MM.1S (cell line): ENCODE measurements at places on chromosomes 6 and 20.

DNA sequence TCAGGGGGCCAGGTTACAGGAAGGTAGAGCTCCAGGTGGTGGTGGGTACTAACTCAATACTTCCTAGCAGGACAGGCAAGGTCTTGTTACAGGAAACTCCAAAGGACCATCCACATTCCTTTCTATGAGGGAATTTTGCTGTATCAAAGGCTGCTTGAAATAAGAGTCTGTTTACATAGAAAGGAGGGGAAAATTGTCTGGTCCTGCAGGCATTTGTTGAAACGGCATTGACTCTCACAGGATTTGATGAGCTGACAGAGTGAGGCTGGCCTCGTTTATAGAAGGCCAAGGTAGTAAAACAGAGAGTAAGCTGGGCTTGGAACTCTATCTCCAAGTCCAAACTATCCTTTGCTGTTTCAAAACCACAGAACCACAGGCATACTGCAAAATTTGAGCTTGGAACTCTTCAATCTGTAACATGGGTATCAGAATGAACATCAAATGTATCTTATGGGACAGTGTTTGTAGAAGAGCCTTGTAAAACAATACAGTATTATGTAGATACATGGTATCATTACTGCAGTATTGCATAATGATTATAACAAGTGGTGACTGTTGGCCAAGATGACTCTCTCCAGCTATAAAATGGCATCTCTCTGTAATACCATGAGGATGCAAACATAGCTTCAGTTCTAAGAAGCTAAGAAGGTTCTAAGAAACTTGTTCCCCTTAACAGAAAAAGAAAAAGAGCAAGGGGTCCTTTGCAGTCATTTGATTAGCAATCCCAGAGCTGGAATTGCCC is 61.5 kb downstream of the TRAM2 start:
- no peak overlapping the region for H3K4me3 ChIP-seq
- peaks cover 26% of the 10 kb centered on the region for H3K4me1 ChIP-seq
- peaks cover 47% of the 10 kb centered on the region for H3K36me3 ChIP-seq
- H3K27me3 ChIP-seq, result no peaks in the 10 kb centered on the region

- H3K4me3 ChIP-seq, result no peak overlapping the region
- no peak for DNase-seq
- no peaks in the 10 kb centered on the region for H3K4me1 ChIP-seq
- no peaks in the 10 kb centered on the region for H3K27me3 ChIP-seq
- no peak overlapping the region for H3K27ac ChIP-seq
Measured at GRCh38 chr6:41967312-41968287, 26.0 kb upstream of the CCND3 start.

DNA sequence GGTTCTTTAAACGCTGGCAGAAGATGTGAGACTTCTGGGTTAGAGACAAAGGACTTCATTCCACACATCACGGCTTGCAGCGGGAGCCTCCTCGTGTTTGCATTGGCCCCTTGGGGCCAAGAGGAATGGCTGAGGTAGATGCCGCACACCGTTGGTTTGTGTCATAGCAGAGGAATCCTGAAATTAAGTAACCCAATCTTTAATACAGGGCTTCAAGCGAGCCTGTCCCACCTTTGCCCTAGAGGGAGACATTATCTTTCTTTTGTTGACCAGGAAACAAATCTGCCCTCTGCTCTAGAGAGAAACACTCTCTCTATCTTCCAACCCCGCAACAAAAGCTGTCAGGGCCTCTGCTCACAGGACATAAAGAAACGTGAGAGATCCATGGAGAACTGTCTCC is 277.5 kb upstream of the ZFP64 start:
- no peak for DNase-seq
- no peaks in the 10 kb centered on the region for H3K27me3 ChIP-seq
- H3K27ac ChIP-seq, result no peak overlapping the region
- no peaks in the 10 kb centered on the region for H3K36me3 ChIP-seq
- no peaks in the 10 kb centered on the region for H3K4me1 ChIP-seq

DNA sequence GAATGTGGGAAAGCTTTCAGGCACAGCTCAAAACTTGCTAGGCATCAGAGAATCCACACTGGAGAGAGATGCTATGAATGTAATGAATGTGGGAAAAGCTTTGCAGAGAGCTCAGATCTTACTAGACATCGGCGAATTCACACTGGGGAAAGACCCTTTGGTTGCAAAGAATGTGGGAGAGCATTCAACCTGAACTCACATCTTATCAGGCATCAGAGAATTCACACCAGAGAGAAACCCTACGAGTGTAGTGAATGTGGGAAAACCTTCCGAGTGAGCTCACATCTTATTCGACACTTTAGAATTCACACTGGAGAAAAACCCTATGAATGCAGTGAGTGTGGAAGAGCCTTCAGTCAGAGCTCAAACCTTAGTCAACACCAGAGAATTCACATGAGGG is 8.7 kb downstream of the ZNF165 start:
- no peaks in the 10 kb centered on the region for H3K4me1 ChIP-seq
- H3K27me3 ChIP-seq, result no peaks in the 10 kb centered on the region
- DNase-seq, result no peak
- H3K27ac ChIP-seq, result no peak overlapping the region
- peaks cover 32% of the 10 kb centered on the region for H3K36me3 ChIP-seq

DNA sequence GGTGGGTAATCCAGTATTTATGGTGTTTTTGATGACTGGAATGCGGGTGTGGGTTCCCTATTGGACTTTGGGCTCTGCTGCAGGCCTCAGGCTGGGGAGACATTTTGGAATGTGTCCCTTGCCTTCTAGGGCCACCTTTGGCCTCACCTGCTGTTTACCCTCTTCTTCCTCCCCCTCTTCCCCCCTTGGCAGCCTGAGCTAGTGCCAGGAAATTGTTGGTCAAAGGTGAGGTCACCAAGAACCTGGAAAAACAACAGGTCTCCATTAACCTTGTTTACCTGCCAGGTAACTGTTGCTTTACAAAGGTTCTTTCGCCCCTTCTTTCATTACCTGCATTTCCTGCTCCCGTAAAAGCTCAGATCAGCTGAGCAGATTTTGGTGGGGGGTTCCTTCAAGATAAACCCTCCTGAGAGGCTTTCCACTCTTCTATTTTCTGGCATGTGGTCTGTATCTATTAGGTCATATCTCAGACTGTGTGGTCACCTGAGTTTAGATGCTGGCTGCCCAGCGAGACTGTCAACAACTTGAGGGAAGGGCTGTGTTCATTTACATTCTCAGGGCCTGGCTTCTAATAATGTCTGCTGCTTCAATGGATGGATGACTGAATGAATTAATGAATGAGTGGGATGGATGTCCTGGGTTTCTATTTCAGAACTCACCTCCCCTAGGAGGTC is 34.7 kb downstream of the VEGFA start:
- no peaks in the 10 kb centered on the region for H3K36me3 ChIP-seq
- H3K27ac ChIP-seq, result no peak overlapping the region
- no peak for DNase-seq
- no peak overlapping the region for H3K4me3 ChIP-seq
- H3K27me3 ChIP-seq, result no peaks in the 10 kb centered on the region

DNA sequence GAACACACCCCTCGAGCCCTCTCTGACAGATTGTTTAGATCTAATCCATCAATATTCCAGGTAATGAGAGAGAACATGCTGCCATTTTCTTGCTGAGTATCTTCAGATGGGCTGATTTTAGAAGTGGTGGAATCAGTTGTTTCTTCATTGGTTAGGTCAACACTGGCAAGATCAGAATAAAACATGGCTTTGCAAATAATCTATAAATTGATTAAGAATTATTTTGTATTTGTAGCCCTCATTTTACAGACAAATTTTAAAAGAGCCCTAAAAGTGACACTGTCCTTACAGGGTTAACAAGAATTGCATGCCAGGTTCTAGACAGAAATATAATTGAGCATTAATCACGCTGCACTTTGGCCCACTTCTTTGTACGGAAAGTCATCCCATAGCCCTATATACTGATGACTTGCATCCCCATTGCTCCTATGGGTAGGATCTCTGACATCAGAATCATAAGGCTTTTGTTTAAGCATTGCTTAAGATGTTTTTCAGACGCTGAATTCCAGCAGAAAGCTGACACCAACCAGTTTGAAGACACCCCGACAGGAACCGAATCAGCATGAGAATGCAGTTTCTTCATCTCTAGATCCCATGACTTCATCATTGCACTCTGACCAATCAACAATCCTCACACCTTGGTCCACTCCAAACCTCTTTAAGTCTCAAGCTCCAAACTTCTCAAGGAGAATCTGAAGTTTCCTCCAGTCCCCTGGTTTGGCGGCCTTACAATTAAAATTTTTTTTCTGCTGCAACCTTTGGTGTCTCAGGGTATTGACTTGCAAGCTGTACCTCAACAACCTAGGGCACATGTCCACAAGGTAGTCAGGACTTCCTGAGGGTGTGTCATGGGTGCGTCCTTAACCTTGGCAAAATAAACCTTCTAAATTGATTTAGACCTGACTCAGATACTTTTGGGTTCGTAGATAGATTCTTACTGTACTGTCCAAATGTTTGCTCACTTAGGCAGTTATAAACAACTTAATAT is 7.8 kb downstream of the TDP2 start:
- H3K27me3 ChIP-seq, result no peaks in the 10 kb centered on the region
- no peaks in the 10 kb centered on the region; the same call in 1 of the 2 replicates for H3K36me3 ChIP-seq
- DNase-seq, result no peak
- H3K4me1 ChIP-seq, result no peaks in the 10 kb centered on the region

DNA sequence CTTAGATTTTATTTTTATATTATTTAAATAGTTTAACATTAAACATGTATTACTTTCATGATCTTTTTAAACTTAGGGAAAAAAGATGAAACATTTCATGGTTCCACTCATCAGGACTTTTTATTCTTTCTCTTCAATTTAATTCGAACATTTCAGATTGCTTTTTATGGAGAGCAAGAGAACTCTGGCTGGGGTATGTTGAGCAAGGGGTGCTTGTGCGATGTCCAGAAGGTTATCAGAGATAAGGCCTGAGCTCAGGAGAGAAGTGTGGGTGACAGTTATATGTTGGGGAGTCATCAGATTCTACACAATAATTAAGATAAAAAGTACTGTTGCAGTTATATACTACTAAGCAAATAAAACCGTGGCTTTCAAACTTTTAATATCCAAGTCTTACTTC is 37.5 kb downstream of the FKBP5 start:
- H3K36me3 ChIP-seq, result no peaks in the 10 kb centered on the region
- no peak for DNase-seq
- H3K4me3 ChIP-seq, result no peak overlapping the region
- no peaks in the 10 kb centered on the region for H3K27me3 ChIP-seq

- DNase-seq, result no peak
- no peaks in the 10 kb centered on the region for H3K4me1 ChIP-seq
- H3K36me3 ChIP-seq, result no peaks in the 10 kb centered on the region
- no peaks in the 10 kb centered on the region for H3K27me3 ChIP-seq
- H3K27ac ChIP-seq, result no peak overlapping the region
Measured at GRCh38 chr20:19543101-19543500, 215.0 kb upstream of the RIN2 start.

GRCh38 chr6:16764188-16764950 is 3.1 kb upstream of the ATXN1 start:
- peak; percentile 31 for DNase-seq
- no peak overlapping the region for H3K27ac ChIP-seq
- H3K27me3 ChIP-seq, result no peaks in the 10 kb centered on the region
- H3K4me1 ChIP-seq, result peaks cover 28% of the 10 kb centered on the region
- H3K4me3 ChIP-seq, result no peak overlapping the region

DNA sequence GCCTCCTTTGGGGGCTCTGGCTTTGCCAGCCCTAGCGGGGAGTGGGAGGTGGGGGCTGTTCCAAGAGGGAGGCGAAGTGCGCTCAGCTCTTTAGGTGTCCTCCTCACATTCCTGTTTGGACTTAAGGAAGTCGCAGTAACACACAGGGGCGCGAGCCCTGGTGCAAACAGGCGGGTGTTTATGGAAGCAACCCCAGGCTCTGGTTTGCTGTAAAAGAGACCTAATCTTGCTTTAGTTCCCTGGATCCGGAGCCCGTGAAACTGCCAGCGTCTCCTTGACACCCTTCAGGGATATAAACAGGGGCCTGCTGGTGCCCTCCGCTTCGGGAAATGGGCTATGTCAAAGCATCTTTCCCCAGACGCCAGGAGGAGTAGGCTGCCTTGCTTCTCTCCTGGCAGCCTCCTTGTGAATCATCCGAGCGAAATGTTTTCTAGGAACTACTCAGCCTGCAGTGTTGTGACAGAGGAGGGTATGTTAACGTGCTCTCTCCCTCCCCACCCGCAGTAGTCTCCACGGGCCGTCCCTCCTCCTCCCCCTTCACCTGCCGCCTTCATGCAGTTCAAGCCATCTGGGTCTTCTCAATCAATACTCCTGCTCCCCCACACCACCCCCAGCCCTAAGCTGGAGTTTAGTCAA is 168.0 kb upstream of the LRFN2 start:
- H3K4me1 ChIP-seq, result no peaks in the 10 kb centered on the region
- H3K27me3 ChIP-seq, result no peaks in the 10 kb centered on the region
- H3K27ac ChIP-seq, result no peak overlapping the region
- no peaks in the 10 kb centered on the region for H3K36me3 ChIP-seq

GRCh38 chr20:57450931-57451330 is 59.7 kb downstream of the RBM38 start:
- H3K27me3 ChIP-seq, result no peaks in the 10 kb centered on the region
- no peak for DNase-seq
- peak overlapping the region; percentile 35; the same call in 1 of the 2 replicates for H3K27ac ChIP-seq
- H3K36me3 ChIP-seq, result no peaks in the 10 kb centered on the region
- no peak overlapping the region for H3K4me3 ChIP-seq
